ENCODE measurements at places on chromosomes 7 and 10.

DNA sequence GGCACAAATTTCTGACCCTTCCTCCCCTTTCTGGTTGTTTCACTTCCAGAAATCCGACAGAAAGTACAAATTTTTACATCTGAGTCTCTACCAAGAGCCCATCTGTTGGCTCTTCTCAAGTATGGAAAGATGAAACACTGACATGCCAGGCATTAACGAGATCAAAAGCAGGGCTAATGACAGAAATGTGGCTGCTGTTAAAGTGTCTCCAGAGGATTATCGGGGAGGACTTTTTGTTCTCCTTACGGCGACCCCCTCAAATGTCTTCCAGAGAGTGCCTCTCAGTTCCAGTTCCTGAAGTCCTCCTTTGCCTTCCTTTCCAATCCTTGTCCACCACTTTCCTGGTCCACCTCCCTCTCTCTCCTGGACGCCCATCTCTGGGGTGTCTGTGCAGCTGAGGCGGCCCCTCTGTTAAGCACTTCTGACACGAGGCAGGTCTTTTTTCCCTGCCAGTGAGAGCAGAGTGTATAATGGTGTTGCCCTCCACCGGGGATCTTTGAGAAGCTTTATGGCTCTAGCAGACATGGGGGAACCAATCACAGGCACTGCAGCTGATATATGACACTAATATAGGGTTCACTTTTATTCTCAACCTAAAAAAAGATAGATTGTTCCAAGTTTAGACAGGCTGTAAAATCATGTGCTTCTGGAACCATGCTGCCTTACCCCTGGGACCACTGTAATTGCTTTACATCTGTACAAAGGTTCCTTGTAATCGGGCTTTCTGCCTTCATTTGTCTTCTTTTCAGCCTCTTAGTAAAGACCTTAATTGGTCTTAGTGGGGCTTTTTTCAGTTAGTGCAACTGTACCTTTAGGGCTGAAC, 757.1 kb downstream of the AUTS2 start:
- DNase-seq, result no peak

DNA sequence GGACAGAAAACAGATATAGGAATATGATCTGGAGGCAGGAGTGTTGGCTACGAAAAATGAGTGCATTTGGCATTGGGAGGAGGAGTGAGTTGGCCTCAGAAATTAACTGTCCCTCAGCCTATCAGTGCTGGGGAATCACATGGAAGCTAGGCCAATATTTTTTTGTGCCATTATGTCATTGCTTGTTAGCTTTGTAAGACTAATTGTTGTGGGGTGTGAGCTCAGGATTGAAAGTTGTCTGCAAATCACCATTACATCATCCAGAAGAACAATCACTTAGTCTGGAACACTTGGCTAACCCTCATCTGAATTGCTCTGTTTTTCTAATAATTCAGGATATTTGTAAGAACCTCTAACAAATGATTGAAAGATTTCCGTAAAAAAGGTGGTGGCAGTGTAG, 45.2 kb upstream of the SEMA3D start:
- no peak for DNase-seq

DNA sequence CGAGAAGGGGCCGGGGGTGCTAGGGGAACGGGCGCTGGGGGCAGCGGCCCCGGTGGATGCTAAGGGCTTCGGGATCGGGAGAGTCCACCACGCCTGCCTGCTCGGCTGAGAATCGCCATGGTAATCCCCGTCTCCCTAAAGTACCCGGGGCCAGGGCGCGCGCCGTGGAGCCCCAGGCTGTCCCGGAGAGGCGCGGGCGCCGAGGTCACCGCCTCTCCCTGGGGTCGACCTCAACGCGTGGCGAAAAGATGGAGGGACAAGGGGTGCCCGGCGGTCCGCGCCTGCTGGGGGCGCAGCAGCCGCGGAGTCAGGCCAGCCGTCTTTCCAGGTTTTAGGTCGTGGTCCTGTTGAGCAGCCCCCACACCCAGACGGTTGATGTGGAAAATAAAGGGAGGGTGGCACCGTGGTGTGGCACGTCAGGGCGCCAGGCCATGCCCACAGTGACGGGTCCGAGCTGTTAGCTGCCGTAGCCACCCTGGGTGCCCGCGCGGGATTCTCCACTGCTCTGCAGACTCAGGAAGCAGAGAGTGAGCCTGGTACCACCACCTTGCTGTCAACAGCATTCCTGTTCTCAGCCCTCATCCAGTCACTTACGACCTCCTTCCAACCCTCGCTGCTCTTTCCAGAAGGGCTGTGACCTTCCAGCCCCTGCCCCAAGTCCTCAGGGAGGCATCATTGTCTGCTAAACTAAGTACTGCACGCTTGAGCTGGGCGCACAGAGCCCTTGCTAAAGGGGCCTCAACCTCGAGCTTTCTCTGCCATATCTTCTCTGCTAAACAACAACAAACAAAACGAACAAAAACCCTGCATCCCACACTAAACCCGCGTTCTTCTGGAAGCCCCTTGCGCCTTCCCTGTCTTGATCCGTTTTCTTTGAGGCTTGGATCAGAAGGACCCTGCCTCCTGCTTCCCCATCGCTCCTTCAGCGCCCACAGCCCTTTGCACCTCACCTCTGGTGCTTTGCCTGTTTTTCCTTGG, 666 bp downstream of the SMKR1 start:
- no peak for DNase-seq

GRCh38 chr10:49207113-49207512, 18.9 kb upstream of the TMEM273 start:
- DNase-seq, result no peak

DNA sequence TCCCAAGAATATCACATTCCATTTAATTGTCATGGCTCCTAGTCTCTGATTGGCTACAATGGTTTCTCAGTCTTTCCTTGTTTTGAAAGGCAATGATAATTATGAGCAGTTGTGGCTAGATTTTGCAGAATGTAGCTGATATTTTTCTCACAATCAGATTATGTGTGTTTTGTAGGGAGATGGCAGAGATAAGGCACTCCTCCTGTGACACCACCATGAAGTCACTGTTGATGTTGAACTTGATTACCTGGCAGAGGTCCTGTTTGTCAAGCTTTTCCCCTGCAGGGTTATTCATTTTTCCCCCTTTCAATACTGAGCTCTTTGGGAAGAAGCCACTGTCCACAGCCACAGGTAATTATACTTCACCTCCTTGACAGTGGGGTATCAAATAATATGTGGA, 602.9 kb upstream of the PFKP start:
- DNase-seq, result no peak

GRCh38 chr7:132117181-132117580, 459.1 kb downstream of the PLXNA4 start:
- DNase-seq, result peak; percentile 57
